ENCODE measurements at places on chromosomes 16 and 17.

DNA sequence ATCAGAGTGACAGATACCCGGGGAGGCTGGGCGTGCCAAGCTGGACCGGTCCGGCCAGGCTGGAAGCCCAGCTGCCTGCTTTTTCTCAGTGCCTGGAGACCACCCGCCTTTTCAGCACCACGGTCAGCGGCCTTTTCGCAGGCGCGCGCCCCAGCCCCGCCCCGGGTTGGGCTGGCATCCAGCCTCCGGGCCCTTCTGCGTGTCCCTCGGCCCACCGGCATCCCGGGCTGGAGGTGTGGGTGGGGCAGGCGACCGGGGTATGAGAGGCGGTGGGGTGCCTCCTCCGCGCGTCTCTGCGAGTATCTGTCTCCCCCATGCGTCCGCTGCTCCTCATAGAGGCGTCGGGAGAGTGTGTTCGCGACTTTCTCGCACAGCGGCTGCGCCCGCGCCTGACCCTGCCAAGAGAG, 102.5 kb downstream of the MRM1 start:
- DNase-seq, result peak; percentile 16

- peak; percentile 95 for DNase-seq
These were observed 8.4 kb downstream of the RSPRY1 start for GRCh38 chr16:57194512-57194911.

GRCh38 chr16:86046667-86047270, 147.8 kb downstream of the IRF8 start:
- DNase-seq, result no peak

DNA sequence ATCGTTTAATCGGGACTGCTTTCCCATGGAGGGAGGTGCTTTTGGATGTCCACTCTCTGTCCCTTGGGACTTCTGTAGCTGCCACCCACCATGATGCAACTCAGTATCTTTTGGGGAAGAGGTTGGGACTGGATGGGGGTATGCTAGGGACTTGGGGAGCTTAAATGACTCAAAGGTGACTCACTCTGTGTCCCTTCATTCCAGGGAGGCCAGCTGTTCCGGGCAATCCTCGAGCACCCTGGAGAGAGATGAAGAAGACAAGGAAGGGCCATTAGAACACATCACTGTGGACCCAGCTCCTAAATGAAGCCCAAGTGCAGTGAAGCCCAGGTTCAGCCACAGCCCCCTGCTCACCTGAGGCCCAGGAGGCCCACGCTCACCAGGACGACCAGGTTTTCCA, 4.6 kb downstream of the COL1A1 start:
- peak; percentile 56 for DNase-seq

- peak; percentile 35 for DNase-seq
These were observed 1.7 kb downstream of the PSMD11 start for GRCh38 chr17:32445971-32446370.

- DNase-seq, result no peak
These were observed 52.8 kb downstream of the ABR start for GRCh38 chr17:1126801-1127550.

DNA sequence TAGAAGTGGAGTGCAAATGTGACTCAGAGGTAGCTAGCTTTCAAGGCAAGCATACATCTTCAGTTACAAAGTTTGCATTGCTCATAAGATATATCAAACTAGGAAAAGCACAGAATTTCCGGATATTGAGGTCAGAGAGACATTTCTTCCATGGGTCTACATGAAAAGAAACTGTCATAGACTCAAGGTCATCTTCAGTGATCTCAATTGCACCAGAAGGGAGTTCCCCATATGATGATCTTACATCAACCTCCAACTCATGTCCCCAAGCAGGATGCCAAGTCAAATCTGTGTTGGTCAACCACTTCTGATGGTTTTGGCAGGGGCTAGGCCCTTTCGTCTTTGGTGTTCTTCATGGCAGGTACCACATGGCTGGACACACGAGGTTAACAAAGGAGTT, 459.9 kb upstream of the MAF start:
- no peak for DNase-seq

DNA sequence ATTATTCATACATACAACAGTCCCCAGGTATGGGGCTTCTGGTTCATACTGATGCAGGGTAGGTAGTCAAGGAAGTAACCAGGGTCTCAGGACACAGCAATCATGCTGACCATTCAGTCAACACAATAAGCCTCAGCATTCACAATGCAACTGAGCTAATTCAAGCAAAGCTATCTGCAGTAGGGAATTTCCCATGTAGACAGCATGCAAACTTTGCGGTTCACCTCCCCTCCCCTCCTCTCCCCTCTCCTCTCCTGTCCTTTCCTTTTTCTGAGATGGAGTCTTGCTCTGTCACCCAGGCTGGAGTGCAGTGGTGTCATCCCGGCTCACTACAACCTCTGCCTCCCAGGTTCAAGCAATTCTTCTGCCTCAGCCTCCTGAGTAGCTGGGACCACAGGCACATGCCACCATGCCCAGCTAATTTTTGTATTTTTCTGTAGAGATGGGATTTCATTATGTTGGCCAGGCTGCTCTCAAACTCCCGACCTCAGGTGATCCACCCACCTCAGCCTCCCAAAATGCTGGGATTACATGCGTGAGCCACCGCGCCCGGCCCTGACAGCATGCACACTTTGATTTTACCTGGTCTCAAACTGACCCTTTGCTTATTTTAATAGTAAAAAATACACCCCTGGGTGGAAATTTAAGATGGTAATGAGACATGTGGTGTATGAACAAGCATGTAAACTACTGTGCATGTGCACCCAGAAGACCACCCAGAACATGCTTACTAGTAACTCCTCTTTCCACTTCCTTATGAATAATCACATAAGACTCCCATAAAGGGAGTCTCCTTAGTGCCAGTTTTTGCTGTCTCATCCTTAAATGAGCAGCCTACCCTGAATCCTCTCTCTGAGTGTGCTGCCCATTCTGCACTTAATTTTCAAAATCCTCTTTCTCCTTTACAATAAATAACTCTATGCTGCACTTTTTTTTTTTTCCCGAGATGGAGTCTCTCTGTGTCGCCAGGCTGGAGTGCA, 9.3 kb upstream of the RNF135 start:
- no peak for DNase-seq

GRCh38 chr16:66919569-66920298, 1.0 kb upstream of the CDH16 start:
- no peak for DNase-seq

GRCh38 chr17:27471321-27472269, 15.3 kb downstream of the KSR1 start:
- peak; percentile 31 for DNase-seq

- DNase-seq, result peak; percentile 37
These were observed 1.0 kb downstream of the RSPRY1 start for GRCh38 chr16:57186872-57187854.

Measured in astrocyte of the spinal cord (primary cell).